Activated CD4-positive, alpha-beta memory T cell treated with anti-CD3 and anti-CD28 coated beads for 36 hours (primary cell): ENCODE measurements at places on chromosomes 4 and X.

DNA sequence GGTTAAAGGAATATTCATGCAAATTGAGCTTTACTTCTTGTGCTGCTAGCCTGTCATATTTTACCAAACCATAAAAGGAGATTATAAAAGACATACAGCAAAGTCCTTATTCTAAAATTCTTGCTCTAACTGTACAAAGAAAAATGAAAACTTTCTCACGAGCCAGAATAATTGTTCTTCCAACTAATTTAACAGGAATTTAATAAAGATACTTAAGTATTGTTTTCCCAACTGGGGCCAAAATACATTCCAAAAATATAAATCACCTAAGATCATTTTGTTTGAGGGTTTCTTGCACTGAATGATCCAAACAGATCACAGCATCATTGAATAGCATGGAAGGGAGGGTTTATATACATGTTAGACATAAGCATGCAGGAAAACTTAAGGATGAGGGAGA lies 127.1 kb upstream of the PCDH18 start:
- DNase-seq = no peak

- no peak for DNase-seq
Measured at GRCh38 chrX:40625294-40625693, 2.1 kb downstream of the MPC1L start.

- no peak for DNase-seq
Measured at GRCh38 chr4:3136454-3136853, 62.0 kb downstream of the HTT start.

- DNase-seq = no peak
Measured at GRCh38 chrX:113980953-113981352, 602.9 kb upstream of the HTR2C start.

DNA sequence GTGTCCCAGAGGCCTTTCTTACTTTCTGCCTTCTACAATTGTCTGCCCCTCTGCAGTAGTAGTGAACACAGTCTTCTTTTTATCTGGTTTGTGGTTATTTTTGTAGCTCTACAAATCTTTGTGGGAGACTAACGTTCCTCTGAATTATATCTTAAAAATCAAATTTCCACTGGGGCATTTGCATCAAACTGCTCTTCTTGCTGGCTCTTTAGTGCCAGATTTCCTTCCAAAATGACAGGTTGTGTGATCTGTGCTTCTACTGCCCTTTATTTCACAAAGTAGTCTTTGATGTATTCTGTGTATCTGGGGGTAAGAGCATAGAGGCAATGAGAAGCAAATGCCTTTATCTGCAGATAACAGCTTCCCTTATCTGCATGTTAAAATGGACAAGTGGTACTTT lies 34.5 kb downstream of the TSPAN7 start:
- no peak for DNase-seq

GRCh38 chrX:139596068-139596467 lies 65.5 kb downstream of the F9 start:
- DNase-seq = no peak

- no peak for DNase-seq
Measured at GRCh38 chr4:42871671-42872290, 20.7 kb upstream of the GRXCR1 start.

DNA sequence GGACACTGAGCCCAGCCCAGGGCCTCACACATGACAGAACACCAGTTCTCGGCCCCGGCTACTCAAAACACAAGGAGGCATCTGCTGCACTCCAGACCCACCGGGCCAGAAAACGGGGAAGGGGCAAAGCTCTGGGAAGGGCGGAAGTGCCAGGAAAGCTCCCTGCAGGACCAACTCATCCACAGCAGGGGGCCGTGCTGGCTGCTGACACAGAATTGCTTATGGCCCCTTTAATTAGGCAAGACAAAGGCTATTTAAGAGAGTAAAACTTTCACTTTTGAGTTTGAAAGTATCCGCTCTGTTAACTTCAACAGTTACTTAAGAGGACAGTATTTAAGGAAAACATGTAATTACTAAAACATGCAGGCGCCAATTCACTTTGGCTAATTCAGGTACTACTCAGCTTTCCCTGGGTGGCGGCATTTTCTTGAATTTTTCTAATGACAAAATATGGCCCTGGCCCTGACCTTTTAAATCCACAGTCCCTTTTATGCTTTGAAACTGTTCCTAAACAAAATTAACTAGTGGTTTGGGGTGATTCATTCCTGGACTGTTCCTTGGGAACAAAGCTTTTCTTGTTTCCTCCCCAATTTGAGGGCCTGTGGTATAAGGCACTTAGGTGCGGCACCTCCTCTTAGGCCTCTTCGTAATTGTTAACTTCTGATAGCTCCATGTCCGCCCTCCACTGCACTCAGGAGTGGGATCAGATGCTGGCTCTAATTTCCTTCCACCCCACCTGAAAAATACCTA lies 40.4 kb downstream of the NSG1 start:
- no peak for DNase-seq
